Activated naive CD8-positive, alpha-beta T cell treated with anti-CD3 and anti-CD28 coated beads, Interleukin-2, amount 10 ng/mL, durations not matched to agents 7 days and 5 days (primary cell): ENCODE measurements at places on chromosomes 16 and 17.

- no peaks in the 10 kb centered on the region for H3K27me3 ChIP-seq
- peaks cover 5% of the 10 kb centered on the region for H3K36me3 ChIP-seq
- peaks cover 40% of the 10 kb centered on the region for H3K4me1 ChIP-seq
- H3K27ac ChIP-seq = peak overlapping the region; percentile 99
- DNase-seq = no peak
Measured at GRCh38 chr17:42389135-42389417, 834 bp upstream of the STAT3 start.

DNA sequence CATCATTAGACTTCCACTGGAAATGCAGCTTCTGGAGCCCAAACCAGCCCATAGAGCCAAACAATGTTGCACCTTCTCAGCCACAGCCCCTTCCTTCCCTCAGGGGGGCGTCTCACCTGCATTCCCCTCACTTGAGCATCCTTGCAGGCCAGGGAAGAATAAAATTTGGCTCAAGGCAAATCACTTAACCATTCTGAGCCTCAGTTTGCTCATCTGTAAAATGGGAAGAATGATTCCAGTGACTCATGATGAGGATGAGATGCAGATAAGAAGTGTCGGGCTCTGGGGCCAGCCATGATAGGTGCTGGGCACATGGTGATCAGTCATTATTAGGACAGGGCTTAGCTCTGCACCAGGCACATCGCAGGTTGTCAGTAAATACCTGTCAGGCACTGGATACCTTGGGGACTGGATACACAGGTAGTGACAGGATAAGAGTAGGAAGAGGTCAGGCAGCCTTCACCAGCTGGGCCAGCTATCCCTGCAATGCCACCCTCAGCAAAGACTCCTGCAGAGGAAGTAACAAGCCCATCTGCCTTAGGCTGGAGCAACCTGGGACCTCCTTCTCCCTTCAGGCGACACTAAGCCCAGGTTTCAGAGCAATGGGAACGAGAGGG is 208.0 kb upstream of the TNRC6C start:
- peaks cover 2% of the 10 kb centered on the region for H3K27me3 ChIP-seq
- no peak overlapping the region for H3K27ac ChIP-seq
- no peaks in the 10 kb centered on the region for H3K36me3 ChIP-seq
- H3K4me3 ChIP-seq = no peak overlapping the region

GRCh38 chr16:4244254-4245076 is 2.6 kb upstream of the SRL start:
- peaks cover 4% of the 10 kb centered on the region for H3K27me3 ChIP-seq
- no peak for DNase-seq
- H3K27ac ChIP-seq = no peak overlapping the region
- no peak overlapping the region for H3K4me3 ChIP-seq

DNA sequence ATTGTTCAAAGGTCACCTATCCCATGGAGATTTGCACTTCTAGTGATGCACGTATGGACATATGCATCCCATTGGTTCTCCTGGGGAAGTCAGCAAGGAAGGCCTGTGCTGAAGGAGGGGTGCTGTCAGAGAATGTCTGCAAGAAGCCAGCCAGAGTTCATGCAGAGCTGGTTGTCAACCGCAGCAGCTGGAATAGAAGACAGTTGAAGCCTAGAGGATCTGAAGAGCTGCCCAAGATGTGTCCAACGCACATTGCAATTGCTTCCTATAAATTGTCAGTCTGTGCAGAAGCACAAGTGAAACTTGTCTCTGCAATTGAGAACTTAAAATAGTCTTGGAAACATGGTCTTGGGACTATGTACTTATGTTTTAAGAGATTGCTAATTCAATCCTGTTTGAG is 82.1 kb upstream of the CNTNAP4 start:
- DNase-seq = no peak
- H3K27ac ChIP-seq = no peak overlapping the region
- no peaks in the 10 kb centered on the region for H3K4me1 ChIP-seq

GRCh38 chr16:76376988-76377387 is 99.8 kb downstream of the CNTNAP4 start:
- no peaks in the 10 kb centered on the region for H3K4me1 ChIP-seq
- DNase-seq = no peak
- no peak overlapping the region for H3K4me3 ChIP-seq
- no peak overlapping the region for H3K27ac ChIP-seq

DNA sequence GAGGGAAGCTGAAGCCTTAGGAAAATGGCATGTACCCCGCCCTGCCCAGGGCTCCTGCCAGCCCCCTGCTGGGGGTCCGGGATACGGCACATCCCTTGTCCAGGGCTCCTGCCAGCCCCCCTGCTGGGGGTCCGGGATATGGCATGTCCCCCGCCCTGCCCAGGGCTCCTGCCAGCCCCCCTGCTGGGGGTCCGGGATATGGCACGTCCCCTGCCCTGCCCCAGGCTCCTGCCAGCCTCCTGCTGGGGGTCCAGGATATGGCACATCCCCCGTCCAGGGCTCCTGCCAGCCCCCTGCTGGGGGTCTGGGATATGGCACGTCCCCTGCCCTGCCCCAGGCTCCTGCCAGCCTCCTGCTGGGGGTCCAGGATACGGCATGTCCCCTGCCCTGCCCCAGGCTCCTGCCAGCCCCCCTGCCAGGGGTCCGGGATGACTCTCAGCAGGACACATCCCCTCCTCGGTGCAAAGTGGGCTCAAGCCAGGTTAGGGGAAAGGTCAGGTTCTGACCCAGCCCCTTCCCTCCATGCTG is 43.2 kb downstream of the RPH3AL start:
- no peak for DNase-seq
- no peak overlapping the region for H3K4me3 ChIP-seq
- H3K27ac ChIP-seq = no peak overlapping the region
- H3K27me3 ChIP-seq = no peaks in the 10 kb centered on the region
- H3K4me1 ChIP-seq = no peaks in the 10 kb centered on the region

- H3K27me3 ChIP-seq = peaks cover 8% of the 10 kb centered on the region
- H3K4me3 ChIP-seq = no peak overlapping the region
- no peaks in the 10 kb centered on the region for H3K4me1 ChIP-seq
- DNase-seq = no peak
Measured at GRCh38 chr16:16868727-16869126, 489.8 kb downstream of the NPIPA7 start.

DNA sequence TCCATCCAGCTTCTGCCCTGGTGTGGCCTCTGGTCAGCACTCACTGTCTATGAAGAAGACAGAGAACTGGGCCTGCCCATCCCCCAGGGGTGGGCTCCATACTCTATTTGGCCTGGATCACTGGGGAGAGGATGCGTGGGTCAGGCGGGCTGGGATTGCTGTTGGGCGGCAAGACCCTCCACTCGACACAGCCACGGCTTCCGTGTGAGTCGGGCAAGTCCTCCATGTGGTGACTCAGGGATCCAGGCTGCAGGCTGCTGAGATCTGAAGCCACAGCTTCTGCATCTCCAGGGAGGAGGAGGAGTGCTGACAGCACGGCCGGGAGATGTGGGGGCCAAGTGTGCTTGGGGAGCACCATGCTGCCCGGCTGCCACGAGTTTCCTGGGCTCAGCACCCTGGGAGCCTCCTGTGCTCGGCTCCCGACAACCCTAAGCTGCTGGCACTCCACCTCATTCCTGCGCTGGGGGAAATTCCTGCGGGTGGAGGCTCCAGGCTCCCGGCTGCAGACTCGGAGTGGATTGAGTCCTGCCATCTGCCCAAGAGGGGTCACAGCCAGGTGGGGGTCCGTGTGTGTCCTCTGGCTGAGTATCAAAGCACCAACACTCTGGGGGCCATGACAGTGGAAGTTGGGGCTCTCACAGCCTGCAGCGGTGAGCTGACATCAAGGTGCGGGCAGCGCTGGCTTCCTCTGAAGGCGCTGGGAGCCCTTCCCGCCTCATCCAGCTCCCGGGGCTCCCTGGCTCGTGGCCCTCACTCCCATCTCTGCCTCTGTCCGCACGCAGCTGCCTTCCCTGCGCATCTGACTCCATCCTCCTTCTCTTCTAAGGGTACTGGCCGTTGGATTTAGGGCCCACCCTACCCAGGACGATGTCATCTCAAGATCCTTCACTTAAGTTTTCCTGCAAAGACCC is 24.4 kb upstream of the CBFA2T3 start:
- no peak overlapping the region for H3K4me3 ChIP-seq
- DNase-seq = no peak
- H3K4me1 ChIP-seq = peaks cover 2% of the 10 kb centered on the region
- H3K27ac ChIP-seq = no peak overlapping the region

GRCh38 chr16:49788572-49788971 is 67.3 kb downstream of the ZNF423 start:
- H3K36me3 ChIP-seq = no peaks in the 10 kb centered on the region
- no peak overlapping the region for H3K4me3 ChIP-seq
- no peaks in the 10 kb centered on the region for H3K4me1 ChIP-seq
- peaks cover 6% of the 10 kb centered on the region for H3K27me3 ChIP-seq
- no peak overlapping the region for H3K27ac ChIP-seq
- no peak for DNase-seq

DNA sequence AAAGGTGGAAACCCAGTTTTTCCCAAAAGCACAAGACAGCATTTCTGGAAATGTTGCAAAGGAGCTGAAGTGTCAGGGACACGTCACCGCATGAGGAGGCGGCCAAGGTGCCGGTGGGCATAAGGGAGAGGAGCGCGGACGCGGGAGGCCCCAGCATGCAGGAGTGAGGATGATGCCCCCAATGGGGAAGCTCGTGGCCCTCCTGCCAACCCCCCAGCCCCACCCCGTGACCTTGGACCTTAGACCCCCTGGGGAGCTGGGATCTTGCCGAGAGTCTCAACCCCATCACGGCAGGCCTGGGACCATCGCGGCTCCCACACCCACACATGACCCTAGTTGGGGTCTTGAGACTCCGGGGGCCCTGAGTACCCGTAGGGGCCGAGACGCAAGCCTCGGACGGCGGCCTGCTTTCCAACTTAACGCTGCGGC is 119.4 kb upstream of the METRNL start:
- DNase-seq = no peak
- H3K27ac ChIP-seq = no peak overlapping the region
- H3K4me1 ChIP-seq = peaks cover 6% of the 10 kb centered on the region
- H3K36me3 ChIP-seq = peaks cover 16% of the 10 kb centered on the region
- H3K4me3 ChIP-seq = no peak overlapping the region

DNA sequence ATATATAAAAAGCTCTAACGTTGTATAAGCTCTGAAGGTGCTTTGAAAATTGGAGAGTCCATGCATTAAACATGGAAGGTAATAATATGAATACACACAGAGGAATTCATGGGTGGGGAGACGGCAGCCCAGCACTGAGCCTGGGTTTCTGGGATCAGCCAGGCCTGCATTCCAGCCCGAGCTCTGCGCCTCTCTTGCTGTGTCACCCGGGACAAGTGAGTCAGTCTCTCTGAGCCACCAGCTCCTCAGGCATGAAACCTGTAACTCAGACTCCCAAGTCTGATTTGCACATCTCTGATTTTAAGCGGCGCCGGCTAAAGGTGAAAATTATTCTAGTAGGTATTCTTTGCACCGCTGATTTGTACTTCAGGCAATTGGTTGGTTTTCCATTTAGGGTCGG is 238.8 kb downstream of the MRTFB start:
- no peak overlapping the region for H3K27ac ChIP-seq
- peaks cover 9% of the 10 kb centered on the region for H3K4me1 ChIP-seq

- DNase-seq = no peak
- peaks cover 41% of the 10 kb centered on the region for H3K27me3 ChIP-seq
- no peaks in the 10 kb centered on the region for H3K36me3 ChIP-seq
- no peak overlapping the region for H3K4me3 ChIP-seq
Measured at GRCh38 chr17:50638606-50638965, 3.9 kb downstream of the ABCC3 start.

DNA sequence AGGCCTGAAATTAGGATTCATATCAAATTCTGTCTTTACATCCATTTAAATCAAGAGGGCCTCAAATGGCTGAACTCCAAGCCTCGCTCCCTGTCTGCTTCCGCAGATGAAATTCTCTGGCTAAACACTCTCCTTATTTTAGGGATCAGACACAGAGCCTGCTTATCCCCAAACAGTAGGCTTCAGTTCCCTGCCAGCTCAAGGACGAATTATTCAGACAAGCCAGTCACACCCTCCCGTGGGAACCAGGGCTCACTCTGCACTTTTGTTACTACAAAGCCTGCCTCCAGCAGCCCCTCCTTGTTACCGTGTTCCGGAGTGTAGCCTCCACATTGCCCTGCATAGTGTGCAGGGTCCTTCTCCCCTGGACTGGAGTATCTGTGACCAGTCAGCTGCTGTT is 46.6 kb upstream of the LCMT1 start:
- DNase-seq = no peak
- H3K36me3 ChIP-seq = peaks cover 11% of the 10 kb centered on the region
- no peak overlapping the region for H3K27ac ChIP-seq
- no peaks in the 10 kb centered on the region for H3K27me3 ChIP-seq
- peaks cover 52% of the 10 kb centered on the region for H3K4me1 ChIP-seq

- no peaks in the 10 kb centered on the region for H3K36me3 ChIP-seq
- H3K27ac ChIP-seq = peak overlapping the region; percentile 39
- no peak overlapping the region for H3K4me3 ChIP-seq
Measured at GRCh38 chr17:76519048-76519966, 18.1 kb upstream of the RHBDF2 start.

DNA sequence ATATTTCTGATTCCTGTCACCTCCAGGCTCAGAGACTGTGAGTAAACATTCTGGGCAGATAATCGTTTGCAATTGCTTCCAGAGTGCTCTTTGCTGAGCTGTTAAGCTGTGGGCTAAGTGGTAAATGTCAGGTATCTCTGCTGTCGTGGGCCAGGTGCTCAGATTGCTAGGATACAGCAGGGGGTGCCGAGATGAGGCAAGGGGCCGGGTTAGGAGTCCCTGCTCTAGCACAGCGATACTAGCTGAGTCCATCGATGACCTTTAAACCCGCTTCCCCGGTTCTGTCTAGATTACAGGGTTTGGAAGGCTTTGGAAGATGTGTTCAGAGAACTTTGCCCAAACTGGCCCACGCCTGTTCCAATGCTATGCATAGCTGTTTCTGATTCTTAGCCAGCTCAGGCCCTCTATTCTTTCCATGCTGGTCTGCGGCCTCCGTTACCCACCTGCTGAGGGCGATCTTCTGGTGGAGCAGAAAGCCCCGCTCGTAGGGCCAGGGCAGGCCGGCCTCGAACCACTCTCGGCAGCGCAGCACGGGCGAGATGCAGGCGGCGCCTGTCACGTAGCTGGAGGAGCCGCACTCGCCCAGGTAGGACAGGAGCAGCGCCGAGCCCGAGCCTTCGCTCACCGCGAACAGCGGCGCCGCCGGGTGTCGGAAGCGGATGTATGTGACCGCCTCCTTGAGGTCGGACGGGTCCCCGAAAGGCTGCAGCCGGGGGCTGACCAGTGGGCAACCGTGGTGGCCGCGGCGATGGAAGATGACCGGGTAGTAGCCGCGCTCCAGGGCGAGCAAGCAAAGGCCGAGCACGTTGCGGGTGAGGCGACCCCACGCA is 979 bp downstream of the ABHD15 start:
- peak; percentile 82 for DNase-seq
- H3K27me3 ChIP-seq = no peaks in the 10 kb centered on the region
- peaks cover 33% of the 10 kb centered on the region for H3K4me1 ChIP-seq

GRCh38 chr16:68378436-68379415 is 67.9 kb downstream of the PRMT7 start:
- H3K36me3 ChIP-seq = no peaks in the 10 kb centered on the region
- no peak overlapping the region for H3K4me3 ChIP-seq
- H3K27ac ChIP-seq = no peak overlapping the region
